Activated CD4-positive, CD25-positive, alpha-beta regulatory T cell treated with anti-CD3 and anti-CD28 coated beads, Interleukin-2, amount 50 U/mL, for 72 hours (primary cell): ENCODE measurements at places on chromosomes 7 and 10.

GRCh38 chr10:125409756-125410155, 249.4 kb upstream of the CTBP2 start:
- DNase-seq = no peak

DNA sequence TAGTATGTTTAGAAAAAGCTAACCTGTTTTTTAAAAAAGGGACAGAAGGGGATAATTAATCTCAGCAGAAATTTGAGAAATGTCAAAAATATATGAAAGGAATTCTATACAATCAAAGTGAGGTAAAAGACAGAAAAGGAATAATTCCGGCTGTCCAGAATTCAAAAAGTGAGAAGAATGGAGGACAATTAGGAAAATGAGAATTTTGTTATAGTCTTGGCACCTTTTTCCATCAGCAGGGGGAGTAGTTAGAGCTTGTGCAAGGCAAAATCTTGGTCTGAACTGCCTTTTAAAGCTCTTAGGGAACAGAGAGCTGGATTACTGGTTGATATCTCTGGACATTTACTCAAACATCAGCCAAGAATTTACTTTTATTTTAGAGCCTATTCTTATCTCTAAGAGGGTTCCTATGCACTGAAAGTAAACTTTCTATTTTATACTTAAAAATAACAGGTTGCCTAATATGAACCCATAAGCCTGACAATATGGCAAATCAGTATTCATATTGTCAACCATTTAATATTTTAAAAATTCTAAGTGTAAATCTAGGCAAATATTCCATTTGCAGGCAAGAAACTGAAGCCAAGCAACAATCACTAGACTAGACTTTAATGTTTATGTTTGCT, 185.6 kb downstream of the ANK3 start:
- DNase-seq = no peak

DNA sequence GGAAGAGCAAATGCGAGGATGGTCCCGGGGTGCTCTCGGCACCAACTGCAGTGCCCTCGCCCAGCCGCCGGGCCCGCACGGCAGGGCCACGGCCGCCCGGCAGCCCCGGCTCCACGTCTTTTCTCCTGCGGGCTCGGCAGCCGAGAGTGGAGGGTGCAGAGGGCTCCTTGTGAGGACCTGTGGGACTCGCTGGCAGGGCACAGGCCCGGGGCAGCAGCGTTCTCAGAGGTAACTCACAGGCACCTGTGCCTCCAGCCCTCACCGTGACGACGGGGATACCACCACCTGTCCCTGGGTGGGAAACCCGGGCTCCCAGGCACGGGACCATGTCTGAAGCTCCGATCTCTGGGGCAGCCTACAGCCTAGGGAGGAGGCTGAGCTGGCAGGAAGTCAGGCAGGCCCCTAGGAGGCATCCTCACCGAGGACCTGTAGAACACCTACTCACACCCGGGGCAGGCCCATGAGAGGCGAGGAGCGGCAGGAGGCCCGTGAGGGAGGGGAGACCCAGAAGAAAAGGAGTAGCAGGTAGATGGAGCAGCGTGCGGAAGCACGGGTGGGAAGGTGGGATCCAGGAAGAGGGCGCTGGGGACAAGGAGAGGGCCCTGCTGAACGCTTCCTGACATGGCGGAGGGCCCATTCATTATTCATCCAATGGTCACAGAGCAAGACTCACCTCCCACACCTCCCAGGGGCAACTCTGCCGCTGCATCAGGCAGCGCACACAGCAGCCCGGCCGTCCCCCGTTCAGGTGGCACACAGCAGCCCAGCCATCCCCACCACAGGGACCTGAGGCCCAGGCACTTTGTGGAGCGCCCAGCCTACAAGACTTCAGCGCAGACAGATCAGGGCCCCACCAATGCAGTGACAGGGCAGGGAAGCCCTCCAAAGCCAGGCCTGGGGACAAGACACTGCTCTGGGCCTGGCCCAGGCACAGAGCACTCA, 244.9 kb downstream of the MAD1L1 start:
- no peak for DNase-seq

- DNase-seq = no peak
Observed at GRCh38 chr7:72275382-72276070, 136.6 kb downstream of the CALN1 start.

DNA sequence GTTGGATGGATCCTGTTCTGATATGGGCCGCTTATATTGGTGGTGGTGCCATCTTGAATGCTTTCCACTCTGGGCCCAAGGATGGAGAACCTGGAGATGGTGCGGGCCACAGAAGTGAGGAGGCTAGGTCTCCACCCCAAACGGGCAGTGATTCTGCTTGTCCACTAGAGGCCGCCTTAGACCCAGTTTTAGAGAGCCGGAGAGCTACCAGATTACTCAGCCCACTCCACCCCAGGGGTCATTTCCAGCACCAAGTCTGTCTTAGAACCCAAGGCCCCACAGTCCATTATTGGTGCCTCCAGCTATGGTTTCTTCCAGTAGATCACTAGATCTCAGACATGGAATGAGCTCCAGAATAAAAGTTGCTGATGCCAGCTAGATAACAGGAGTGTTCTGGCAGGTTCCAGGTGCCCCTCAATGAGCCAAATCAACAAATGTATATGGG, 11.8 kb upstream of the CAMK2G start:
- DNase-seq = peak; percentile 71
